ENCODE measurements at places on chromosomes 3 and 15. TPM values are rescaled to one million over a fixed set of nuclear protein-coding genes. Genes with fewer than 3 reads are reported as not detected.
A peak's percentile ranks its signal among the peaks of the same experiment; 100 is the strongest.

- no peak for DNase-seq
These were observed 1.3 kb downstream of the PXK start for GRCh38 chr3:58334013-58334321.

DNA sequence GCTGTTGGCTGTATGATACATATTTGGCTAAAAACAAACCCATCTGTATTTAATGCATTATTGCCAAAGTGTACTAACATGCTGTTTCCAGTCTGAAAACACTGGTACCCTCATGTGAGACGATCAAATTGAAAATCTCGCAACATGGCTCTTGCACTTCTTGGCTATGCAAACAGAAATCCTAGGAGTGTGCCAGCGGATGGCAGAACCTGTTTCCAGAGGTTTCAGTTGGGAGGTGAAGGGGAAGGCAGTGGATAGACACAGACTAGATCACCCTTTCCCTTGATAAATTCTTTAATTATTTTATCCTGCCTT lies 350.3 kb downstream of the TUSC7 start:
- no peak for DNase-seq

DNA sequence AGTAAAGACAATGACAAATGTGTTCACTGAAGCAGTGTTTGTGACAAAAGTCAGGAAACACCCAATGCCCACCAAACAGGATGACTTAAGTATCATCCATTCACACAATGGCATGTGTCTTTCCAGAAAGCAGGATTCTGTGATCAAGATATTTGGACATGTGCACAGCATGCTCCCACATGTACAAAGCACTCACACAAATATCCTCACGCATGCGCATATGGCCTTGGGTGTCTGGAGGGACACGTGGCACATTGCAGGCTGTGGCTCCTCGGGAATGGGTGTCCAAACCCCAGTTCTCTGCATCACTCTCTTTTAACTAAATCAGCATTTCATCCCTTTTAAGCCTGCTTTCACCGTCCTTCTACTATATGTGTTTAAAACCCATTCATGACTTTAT lies 130.5 kb downstream of the KLF13 start:
- no peak for DNase-seq

DNA sequence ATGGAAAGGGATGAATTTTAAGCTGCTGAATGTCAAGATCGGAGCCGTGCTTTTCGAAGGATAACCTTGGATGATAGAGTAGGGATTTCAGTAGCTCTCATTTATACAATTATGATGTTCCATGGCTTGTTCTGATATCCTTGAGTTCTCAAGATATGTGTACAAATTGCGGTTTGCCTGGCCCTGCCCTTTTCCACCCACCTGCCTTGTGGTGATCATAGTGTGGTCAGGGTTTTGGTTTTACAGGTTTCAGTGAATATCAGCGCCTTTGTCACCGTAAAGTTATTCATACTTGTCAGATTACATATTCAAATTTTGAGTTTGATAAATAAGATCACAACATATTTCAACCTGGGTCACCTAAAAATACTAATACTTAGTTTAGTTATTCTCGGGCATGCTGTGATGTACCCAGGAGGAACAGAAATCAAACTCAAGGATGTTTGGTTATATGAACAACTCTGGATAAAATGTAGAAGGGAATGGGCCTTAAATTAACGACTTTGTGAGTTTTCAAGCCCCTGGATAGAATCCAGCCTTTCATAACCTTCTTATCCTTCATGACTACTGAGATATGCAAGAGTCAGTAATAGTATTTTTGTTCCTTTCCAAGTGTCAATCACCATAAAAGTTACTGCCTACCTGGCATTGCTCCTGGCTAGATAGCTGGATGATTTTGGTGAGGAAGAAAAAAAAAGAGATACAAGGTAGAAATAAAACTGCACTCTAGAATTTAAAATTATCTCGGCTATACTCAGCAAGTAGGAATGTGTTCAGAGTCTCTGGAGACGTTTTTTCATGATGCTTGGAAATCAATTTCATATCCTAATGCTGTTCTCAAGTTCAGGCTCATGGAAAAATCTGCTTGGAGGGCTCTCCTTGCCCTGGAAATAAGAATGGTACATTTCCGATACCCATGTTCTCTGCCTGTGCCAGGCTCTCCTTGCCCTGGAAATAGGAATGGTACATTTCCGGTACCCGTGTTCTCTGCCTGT lies 209.2 kb upstream of the TPRG1 start:
- no peak for DNase-seq

- no peak for DNase-seq
These were observed 108.3 kb downstream of the SV2B start for GRCh38 chr15:91208371-91208770.

DNA sequence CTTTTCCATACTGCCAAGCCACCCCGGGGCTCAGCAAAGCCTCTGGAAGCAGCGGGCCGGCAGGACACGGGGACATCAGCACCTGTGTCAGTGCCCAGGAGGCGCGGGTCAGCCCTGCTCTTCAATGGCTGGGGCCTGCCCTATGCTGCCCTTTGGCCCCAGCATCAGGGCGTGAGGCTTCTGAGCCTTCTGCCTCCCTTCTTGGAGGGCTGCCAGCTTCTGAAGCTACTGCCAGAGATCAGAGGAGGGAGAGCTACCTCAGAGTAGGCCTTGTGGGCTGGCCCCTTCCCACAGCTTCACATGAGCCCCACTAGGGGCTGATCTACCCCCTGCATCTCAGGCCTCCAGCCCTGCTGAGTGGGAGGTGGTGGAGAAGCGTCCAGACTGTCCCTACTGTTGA lies 13.0 kb upstream of the TMEM115 start:
- DNase-seq = peak; percentile 35

LRRC2 gene
- total RNA-seq = 0.10 TPM

CHRFAM7A gene
- 0.19 TPM for total RNA-seq

ARPC4 gene
- total RNA-seq = 129 TPM

FAM107A gene
- not detected for total RNA-seq
